Aorta (tissue), 5 donors: ENCODE measurements at places on chromosomes 12 and 14. TPM values are rescaled to one million over a fixed set of nuclear protein-coding genes. Genes with fewer than 3 reads are reported as not detected.

DNA sequence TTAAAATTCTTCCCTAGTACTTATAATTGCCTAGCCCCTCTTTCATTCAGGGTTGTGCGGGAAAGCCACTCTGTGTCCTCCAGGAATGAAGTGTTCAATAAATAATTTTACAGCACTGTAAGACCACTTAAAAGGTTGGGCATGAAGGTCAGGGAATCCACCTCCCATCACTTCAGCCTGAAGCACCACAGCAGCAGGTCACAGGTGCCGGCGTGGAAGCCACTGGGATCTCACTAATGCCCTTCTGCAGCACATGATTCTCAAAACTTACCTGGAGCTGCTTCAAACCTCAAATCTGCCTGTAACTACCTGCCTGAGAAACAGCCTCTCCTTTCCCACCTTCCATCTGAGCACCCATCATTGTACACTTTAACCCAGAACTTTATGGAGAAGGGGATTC lies 159.5 kb downstream of the ANO4 start:
- DNase-seq: no peak

DNA sequence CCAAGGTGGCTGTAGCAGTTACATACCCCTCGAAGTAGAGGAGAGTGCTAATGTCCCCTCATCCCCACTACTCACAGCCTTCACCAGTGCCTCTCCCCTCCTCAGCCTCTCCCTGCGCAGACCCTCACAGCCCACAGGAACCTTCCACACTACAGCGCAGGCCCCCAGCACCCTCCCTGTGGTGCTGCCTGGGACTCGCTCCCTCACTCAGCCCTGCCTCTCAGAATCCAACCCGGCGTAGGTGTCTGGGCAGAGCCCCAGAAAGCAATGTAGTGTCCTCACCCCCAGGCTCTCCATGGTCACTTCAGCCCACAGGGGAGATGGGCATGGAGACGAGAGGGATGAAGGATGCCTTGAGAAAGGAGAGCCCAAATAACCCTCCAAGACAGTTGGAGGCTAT lies 10.9 kb upstream of the ZNF740 start:
- peak; percentile 27 for DNase-seq

DNA sequence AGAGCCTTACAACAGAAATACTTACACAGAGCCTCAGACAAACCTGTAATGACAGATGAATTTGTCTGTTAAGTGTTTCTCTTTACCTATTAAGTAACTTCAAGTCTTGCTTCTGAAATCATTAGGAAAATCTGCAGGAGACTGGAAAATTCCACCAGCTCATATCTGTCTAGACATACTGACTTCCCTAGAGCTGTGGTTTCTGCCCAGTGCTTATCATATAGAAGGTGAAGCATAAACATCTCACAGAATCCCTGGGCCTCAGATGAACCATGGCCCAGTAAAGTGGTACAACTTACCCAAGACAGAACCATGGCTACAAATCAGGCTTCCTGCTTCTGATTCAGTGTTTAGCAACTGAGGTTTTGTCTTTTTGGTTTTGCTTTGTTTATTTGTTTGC lies 91.6 kb downstream of the EGLN3 start:
- DNase-seq: no peak

GRCh38 chr12:3313675-3314663 lies 177.0 kb upstream of the PRMT8 start:
- no peak for DNase-seq

DNA sequence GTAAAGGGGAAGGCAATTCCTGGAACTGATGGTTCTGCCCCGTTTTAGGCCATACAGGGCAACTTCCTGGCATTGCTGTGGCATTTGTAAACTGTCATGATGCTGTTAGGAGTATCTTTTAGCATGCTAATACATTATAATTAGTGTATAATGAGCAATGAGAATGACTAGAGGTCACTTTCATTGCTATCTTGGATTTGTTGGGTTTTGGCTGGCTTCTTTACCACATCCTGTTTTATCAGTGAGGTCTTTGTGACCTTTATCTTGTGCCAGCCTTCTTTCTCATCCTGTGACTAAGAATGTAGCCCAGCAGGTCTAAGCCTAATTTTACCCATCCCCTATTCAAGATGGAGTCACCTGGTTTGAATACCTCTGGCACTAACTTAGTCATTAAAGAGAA lies 51.2 kb downstream of the TESPA1 start:
- DNase-seq: no peak

GRCh38 chr12:113271466-113271852 lies 50.2 kb downstream of the TPCN1 start:
- no peak for DNase-seq

DNA sequence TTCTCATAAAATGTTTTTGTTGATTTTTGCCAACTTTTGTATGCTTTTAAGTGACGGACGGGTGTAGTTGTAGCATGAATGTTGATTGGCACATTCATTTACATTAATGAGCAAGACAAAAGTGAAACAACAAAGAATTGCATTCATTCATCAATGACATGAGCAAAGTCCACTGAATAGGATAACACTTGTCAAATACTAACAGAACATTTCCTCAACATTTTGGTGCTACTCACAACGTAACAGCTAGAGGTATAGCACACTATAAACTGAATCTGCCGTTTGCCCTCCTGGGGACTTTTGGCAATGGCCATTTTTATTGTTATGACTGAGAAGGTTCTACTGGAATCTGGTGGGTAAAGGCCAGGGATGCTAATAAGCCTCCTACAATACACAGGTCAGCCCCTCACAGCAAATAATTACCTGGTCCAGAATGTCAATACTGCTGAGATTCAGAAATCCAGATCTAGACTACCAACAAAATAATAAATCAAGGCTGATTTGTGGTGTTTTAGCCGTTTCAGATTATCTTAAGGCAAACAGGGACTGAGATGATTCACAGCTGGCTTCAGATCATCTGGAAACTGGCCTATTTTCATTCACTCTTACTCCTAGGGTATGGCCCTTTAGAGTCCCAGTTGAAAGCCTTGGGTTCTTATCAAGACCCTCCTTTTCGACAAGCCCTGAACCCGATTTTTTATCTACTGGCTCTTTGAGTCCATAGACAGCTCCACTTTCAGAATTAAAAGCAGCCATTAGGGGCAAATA lies 22.5 kb upstream of the CDKN3 start:
- DNase-seq: no peak

GRCh38 chr12:12926571-12927071 lies 25.3 kb downstream of the GPRC5D start:
- DNase-seq: no peak

The PMCH gene
- not detected for polyA plus RNA-seq

DNA sequence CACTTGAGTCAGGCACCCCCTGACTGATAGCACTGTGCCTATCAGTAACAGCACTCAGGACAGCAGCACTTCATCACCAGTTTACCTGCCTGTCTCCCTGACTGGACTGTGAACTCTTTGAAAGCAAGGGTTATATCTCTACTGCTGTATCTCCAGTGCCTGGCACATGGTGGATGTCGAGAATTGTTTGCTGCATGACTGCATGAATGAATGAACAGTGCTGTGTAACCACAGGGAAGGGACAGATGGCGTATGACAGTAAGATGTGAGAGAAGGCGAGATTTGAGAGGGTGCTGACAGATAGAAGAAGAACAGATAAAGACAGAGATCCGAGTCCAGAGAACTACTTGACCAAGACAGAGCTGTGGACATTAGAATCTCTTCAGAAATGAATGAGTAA lies 29.7 kb downstream of the BRAP start:
- DNase-seq: no peak

The OR6C68 gene
- polyA plus RNA-seq: not detected

The PTPRO gene
- polyA plus RNA-seq: 5.4 TPM

DNA sequence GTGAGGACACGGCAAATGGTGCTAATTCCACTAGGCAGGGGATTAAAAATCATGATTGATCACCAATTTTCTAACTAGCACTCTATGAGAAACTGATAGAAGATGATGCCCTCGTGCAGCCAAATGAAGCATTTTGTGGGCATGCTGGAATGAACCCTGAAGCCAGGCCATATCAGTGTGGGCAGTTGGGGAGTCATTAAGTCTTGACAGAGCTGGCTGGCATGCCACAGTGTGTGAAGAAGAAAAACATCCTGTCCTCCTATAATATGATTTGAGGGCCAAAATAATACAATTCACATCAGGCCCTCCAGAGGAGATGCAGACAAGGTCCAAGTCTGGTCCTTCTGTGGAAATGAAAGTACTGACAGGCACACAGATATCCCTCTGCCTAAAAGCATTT lies 107.1 kb downstream of the TMTC1 start:
- no peak for DNase-seq

- peak; percentile 77 for DNase-seq
Measured at GRCh38 chr12:27554421-27555186, 30.6 kb downstream of the PPFIBP1 start.

DNA sequence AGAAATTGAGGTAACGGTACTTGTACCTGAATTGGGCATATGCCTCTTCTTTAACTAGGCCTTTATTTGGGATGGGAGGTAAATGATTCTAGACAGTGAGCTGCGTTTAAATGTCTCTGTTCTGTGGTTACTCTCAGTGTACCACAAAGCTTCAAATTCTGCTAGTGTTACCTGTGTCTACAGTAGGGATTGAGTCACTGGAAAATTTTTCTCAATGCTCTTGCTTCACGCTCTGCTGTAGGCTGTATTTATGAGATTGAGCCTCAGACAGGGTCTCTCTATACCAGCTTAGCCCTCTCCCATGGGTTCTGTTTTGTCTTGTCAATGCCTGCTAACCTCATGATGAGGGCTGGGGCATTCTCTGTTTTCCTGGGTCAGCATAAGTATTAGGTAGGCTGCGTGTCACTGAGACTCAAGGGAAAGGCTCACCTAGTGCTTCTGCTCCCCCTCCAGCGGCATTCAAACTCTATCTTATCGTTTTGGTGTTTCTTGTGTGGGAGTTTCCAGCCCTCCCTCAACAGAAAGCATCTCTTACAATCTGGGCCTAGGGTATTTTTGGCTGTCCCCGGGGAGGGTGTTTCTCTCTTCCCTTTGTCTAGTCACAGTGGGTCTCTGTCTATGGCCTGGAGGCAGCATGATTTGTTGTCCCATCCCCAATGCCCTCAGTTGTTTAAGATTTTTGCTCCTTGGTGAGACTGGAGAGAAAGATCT lies 285.8 kb downstream of the ADGRD1 start:
- DNase-seq: no peak

DNA sequence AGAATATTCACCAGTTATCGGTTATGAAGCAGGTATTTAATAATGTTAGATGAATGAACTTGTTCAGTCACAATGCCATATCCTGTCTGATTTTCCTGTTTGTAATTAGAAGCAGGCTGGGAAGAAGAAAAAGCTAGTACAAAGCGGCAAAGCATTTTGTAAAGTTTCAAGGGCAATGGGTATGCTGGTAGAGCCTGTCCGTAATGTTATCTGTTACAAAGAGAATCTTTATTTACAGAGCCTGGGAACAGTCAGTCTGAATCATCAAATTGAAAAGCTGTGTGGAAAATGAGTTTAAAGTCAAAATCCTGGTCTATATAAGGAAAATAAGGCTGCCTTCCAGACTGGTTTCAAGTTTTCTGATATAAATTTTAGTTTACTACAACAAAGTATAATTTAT lies 40.5 kb downstream of the PARP11 start:
- no peak for DNase-seq

GRCh38 chr14:92563359-92563758 lies 49.8 kb downstream of the RIN3 start:
- DNase-seq: no peak

The FITM1 gene
- polyA plus RNA-seq: 0.56 TPM

- DNase-seq: no peak
Measured at GRCh38 chr12:2251526-2252209, 198.9 kb downstream of the CACNA1C start.

The FAM186B gene
- polyA plus RNA-seq: 0.26 TPM

DNA sequence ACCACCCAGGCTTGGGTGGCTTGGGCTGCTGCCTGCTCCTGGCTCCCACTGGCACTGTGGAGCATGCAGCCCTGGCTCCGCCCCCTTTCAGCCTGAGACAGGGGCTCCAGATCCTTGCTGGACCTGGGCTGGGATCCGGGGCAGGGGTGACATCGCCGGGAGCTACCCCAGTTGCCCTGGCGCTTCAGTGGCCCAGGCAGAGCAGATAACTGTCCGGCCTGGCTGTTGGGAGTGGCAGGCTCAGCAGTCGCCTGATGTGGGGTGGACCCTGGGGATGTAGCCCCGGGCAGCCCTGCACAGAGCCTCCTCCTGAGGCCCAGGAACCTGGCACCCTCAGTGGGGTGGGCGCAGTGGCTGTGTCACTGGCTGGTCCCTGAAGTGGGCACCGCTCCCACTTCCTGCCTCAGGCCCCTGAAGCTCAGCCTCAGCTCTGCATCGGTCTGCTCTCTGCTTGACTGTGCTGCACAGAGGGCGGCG lies 57.9 kb downstream of the FUT8 start:
- no peak for DNase-seq

The KRT75 gene
- polyA plus RNA-seq: not detected

DNA sequence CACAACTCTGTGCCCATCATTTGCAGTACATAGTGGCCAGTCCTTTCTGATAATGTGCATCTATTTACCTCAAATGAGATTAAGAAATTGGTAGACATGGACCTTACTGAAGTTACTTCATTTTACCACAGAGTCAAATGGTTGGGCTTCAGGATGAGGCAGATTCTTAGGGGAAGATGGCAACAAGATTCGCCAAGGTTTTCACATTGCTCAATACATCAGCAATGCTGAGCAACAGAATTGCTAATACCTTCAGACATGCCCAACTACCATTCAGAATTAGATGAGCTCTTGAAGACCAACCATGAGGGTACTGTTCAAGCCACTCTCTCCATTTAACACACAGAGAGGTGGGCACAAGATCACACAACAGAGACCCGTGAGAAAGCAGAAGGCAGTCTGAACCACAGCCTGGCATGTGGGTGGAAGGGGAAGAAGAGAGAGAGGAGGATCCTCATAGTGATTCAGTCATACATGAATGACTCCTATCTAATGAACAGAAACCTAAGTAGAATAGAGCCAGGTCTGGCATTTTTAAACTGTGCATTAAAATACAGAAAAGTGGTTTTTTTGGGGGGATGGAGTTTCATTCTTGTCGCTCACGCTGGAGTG lies 28.5 kb downstream of the CPM start:
- no peak for DNase-seq

DNA sequence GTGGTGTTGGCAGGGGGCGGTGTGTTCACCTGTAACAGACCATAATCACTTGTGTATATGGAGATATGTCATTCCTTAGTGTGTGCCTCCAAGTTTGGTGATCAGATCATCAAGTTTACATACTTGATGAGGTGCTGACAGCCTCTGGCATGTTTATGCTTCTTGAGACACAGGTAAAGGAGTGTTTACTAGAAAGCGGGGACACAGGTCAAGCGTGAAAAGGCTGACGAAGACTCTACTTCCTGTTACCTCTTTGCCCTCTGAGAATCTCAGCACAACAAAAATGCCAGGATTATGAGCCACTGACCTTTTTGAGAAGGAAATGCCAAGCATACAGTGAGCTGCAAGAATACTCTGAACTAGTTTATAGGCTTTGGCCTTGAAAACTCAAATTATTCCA lies 29.6 kb downstream of the PRDM4 start:
- DNase-seq: no peak

- DNase-seq: peak; percentile 71
Measured at GRCh38 chr12:49948866-49949845, 1.4 kb upstream of the AQP2 start.
